HCT116 (cell line): ENCODE measurements at places on chromosomes 4 and X. TPM values are rescaled to one million over a fixed set of nuclear protein-coding genes. Genes with fewer than 3 reads are reported as not detected.

DNA sequence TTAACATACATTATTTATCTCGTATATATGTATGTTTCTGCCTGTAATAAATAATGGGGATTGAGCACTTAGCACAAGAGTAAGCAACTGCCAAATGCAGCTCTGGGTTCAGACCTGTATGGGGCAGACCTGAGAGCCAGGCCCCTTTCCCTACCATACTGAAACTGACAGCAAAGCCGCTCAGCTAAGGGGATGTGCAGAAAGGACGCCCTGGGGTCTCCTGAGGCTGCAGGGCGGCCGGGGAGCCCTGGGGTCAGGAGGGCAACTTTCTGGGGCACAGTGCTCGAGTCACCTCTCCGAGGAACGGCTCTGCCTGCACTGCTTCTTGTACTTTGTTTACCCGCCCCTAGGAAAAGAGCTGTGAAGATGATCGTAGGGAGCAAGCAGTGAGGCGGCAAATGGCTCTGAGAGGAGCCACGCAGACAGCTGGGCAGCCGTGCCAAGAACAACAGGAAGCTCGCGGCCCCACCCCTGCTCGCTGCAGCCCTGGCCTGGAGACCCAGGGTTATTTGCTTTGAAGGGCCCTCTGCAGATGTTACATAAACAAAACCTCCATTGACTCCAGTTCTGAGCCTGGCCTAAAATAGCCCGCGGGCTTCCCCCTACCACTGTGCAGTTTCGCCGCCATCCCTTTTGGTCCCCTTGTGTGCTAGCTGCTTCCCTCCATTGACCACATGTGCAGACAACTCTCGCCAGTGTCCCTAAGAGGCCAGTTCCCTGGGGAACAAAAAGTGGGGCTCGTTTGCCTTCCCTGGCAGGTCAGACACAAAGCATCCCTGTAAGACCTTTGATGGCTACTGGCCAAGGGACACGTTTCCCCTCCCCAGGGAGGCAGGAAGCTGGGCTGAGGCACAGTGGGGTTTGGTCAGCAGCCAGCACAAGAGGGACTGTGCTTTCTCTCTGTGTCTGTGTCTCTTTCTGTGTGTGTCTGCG lies 111.3 kb upstream of the LNX1 start:
- peaks cover 15% of the 10 kb centered on the region for H3K4me1 ChIP-seq
- peak overlapping the region; percentile 21 for H3K4me3 ChIP-seq
- H3K27ac ChIP-seq, result no peak overlapping the region
- H3K36me3 ChIP-seq, result no peaks in the 10 kb centered on the region
- DNase-seq, result no peak

The SLC25A53 gene
- 3.4 TPM for total RNA-seq

- no peak overlapping the region; the same call in 1 of the 2 replicates for H3K27ac ChIP-seq
- H3K27me3 ChIP-seq, result no peaks in the 10 kb centered on the region
- peak overlapping the region; percentile 73 for H3K4me3 ChIP-seq
- H3K4me1 ChIP-seq, result peaks cover 32% of the 10 kb centered on the region
Observed at GRCh38 chrX:70456256-70456655, 11.6 kb downstream of the DLG3 start.

GRCh38 chrX:114599305-114599704 lies 15.4 kb downstream of the HTR2C start:
- no peaks in the 10 kb centered on the region for H3K27me3 ChIP-seq
- DNase-seq, result no peak
- H3K36me3 ChIP-seq, result no peaks in the 10 kb centered on the region
- H3K4me1 ChIP-seq, result no peaks in the 10 kb centered on the region
- H3K4me3 ChIP-seq, result no peak overlapping the region
- no peak overlapping the region for H3K27ac ChIP-seq

The CXorf38 gene
- 11.5 TPM for total RNA-seq

DNA sequence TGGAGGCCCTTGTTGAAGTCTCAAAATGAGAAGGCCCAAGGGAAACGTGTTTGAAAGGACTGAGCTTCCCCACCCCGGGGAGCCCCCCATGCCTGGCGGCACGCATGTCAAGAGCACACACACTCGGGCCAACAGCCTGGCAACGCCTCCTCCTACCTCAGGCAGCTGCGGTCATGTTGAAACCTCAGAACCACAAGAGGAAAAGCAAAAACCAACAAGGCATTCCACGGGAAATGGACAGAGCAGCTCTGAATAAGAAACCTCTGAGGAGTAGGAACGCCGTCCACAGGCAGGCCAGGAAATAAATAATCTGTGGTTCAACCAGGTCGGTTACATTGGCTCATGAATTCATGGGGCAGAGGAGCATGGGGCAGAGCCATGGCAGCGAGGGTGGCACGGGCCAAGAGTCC lies 95.7 kb upstream of the AFAP1 start:
- DNase-seq, result no peak
- H3K4me1 ChIP-seq, result no peaks in the 10 kb centered on the region
- no peak overlapping the region for H3K4me3 ChIP-seq

GRCh38 chrX:928606-929005 lies 283.8 kb downstream of the CRLF2 start:
- no peak overlapping the region for H3K4me3 ChIP-seq
- H3K27ac ChIP-seq, result no peak overlapping the region
- no peak for DNase-seq
- H3K4me1 ChIP-seq, result no peaks in the 10 kb centered on the region

The GNPDA2 gene
- total RNA-seq, result 15.8 TPM

DNA sequence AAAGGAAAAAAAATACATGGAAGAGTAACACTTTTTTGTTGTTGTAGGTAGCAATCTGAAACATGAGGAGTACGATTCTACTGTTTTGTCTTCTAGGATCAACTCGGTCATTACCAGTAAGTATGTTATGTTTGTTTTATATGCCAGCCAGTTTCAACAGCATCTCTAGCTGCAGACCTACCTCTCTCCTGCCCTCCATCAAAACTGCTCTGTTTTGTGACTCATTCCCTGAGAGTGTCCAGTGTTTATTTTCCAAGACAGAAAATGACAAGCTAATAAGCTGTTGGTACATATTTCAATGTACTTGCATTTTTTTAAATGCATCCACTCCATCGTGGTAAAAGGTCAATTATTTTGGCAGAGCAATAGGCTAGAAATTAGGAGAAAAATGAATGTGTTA lies 347 bp downstream of the AMTN start:
- no peaks in the 10 kb centered on the region for H3K36me3 ChIP-seq
- no peak overlapping the region for H3K27ac ChIP-seq
- no peaks in the 10 kb centered on the region for H3K27me3 ChIP-seq
- DNase-seq, result no peak
- H3K4me3 ChIP-seq, result no peak overlapping the region
- peaks cover 3% of the 10 kb centered on the region; the same call in 1 of the 2 replicates for H3K4me1 ChIP-seq

The POU3F4 gene
- not detected for total RNA-seq

- no peaks in the 10 kb centered on the region for H3K27me3 ChIP-seq
- no peaks in the 10 kb centered on the region for H3K36me3 ChIP-seq
- H3K4me3 ChIP-seq, result no peak overlapping the region
- H3K4me1 ChIP-seq, result no peaks in the 10 kb centered on the region
Observed at GRCh38 chr4:86579941-86580340, 14.2 kb upstream of the PTPN13 start.

DNA sequence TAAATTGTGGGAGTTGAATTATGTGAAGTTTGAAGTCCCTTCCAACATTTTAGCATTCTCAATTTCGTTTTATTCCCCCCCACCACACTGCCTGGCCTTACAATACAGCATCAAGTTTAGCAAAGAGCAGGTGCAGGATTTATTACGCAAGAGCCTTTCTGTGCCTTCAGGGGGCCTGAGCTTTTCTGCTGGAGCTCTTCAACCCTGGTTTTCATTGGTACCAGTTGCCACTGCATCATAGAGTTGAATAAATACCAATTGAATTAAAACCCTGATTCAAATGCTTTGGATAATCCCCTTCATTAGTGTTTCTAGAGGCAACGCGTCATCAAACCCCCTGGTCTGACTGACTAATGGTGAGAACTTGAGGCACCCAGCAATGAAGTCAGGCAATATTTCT lies 43.6 kb upstream of the KIT start:
- H3K4me1 ChIP-seq, result no peaks in the 10 kb centered on the region
- H3K36me3 ChIP-seq, result no peaks in the 10 kb centered on the region
- no peak for DNase-seq
- 0 out of 2 replicates have a peak, but pooled peaks cover 3% of the 10 kb centered on the region for H3K27me3 ChIP-seq

GRCh38 chr4:24471486-24472160 lies 112.7 kb downstream of the DHX15 start:
- H3K27me3 ChIP-seq, result peaks cover 23% of the 10 kb centered on the region; the same call in 1 of the 2 replicates
- H3K36me3 ChIP-seq, result no peaks in the 10 kb centered on the region
- DNase-seq, result no peak
- H3K4me3 ChIP-seq, result peak overlapping the region; percentile 9; the same call in 1 of the 2 replicates
